ENCODE measurements at places on chromosomes 2 and 18. TPM values are rescaled to one million over a fixed set of nuclear protein-coding genes. Genes with fewer than 3 reads are reported as not detected.

DNA sequence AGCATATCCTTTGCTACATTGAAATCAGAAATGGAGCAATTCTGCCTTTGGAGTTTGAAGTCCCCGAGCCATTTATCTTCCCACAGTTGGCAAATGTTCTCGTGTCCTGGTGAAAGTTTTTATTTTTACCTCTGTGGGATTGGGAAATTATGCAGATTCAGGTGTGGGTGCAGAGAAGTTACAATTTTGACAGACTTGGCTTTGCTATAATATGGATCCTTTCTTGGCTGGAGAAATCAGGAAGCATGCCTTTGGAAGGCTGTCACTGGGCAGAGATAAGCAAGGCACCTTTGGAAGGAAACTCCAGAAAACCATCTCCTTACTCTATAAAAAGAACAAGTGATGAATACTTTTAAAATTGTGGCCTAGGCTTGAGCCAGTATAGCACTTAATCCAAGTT lies 278.3 kb downstream of the SETBP1 start:
- DNase-seq: no peak

GRCh38 chr2:109430329-109430636 lies 183.5 kb downstream of the SEPTIN10 start:
- no peak for DNase-seq

GRCh38 chr2:231646476-231646875 lies 53.8 kb downstream of the TEX44 start:
- DNase-seq: no peak

CD207 gene
- not detected for total RNA-seq

DNA sequence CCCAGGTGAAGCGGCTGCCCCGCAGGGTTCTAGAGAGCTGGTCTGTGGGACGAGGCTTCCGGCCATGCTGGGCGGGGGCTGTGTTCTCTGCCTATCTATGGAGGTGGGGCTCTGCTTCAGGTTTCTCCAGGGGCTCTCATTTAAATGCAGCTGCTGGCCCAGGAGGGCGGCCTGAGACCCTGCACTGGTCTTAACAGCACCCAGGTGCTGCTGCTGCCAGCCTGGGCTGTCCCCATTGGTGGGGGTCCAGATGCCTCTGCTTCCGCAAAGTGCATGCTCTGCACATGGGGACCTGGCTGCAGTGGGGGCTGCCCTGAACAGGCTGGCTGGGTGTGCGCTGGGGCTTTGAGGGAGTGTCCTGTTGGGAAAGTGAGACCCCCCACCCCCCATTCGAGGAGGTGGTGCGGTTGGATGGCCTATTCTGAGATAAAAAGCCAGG lies 29.7 kb upstream of the ALLC start:
- peak; percentile 67 for DNase-seq

DNA sequence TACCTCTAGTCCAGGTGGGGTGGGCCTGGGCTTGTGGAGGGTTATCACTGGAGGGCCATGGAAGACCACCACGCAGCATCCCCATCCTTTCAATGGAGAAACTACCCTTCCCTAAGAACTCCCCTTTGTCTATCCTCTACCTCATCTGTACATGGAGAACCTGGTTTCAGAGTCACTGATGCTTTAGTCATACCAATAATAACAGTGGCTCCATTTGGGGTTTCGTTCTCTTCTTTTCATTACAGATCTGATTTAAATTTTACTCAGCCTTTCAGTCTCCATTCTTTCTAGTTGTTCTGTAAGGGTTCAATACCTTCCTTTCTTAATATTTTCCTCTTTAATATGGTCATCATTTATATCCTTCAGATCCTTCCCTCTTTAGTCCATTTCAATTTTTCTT lies 54.6 kb upstream of the ZFP36L2 start:
- no peak for DNase-seq

PFN4 gene
- total RNA-seq: not detected

DNA sequence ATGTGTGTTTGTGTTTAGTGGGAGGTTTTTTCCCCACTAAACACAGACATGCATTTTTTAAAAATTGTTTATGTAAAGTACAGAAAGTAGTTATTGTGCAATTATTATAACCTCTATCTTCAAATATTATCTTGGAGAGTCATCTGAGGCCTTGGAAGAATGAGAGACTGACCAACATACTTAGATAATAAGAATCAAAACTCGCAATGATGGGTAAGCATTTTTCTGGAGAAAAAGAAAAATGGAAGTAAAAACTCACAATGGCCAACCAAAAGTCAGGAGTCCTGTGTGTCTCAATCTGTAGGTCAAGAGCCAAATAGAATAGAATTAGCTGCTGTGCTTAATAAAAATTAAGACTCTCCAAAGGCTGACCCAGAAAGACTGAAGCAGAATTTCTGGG lies 43.0 kb downstream of the MEMO1 start:
- no peak for DNase-seq

- no peak for DNase-seq
Measured at GRCh38 chr2:178514664-178515063, 34.4 kb downstream of the PLEKHA3 start.

GRCh38 chr2:37748541-37748940 lies 77.1 kb upstream of the CDC42EP3 start:
- no peak for DNase-seq

LPIN1 gene
- total RNA-seq: 32.1 TPM

DNA sequence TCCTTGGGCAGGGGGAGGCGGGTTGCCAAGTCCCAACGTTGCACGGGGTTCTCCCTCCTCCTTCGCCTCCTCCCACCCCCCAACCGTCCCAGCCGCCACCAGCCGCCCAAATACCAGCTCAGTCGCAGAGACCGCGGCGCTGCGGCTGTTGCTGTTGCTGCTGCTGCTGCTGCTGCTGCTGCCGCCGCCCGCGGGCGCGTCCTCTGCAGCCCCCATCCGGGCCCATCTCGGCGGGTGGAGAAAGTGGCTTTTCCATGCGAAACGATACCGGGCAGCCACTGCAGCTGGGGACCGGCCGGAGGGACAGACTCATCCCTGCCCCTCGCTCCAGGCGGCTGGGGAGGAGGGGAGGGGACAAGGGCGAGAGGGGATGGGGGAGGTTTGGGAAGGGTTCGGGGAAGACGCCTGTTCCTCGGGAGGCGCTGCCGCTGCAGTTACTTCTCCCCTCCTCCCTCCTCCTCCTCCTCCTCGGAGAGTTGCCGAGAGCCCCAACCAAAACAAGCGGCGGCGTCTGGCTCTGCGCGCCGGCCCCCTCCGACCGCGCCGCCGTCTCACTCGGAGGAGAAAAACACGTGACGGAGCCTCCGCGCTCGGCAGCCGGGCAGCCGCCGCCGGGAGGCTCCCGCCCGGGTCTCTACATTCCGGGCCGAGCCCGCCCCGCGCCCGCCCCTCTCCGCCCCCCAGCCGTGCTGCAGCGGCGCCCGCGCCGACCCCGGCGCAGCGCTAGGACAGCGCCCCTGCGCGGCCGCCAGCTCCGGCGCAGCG lies at the start of gene IRS1:
TSS of gene IRS1 (minus strand) at position 610 of the 765 bp plus-strand sequence. CDS start 1,082 bp downstream, outside the sequence.
- peak; percentile 90 for DNase-seq

DNA sequence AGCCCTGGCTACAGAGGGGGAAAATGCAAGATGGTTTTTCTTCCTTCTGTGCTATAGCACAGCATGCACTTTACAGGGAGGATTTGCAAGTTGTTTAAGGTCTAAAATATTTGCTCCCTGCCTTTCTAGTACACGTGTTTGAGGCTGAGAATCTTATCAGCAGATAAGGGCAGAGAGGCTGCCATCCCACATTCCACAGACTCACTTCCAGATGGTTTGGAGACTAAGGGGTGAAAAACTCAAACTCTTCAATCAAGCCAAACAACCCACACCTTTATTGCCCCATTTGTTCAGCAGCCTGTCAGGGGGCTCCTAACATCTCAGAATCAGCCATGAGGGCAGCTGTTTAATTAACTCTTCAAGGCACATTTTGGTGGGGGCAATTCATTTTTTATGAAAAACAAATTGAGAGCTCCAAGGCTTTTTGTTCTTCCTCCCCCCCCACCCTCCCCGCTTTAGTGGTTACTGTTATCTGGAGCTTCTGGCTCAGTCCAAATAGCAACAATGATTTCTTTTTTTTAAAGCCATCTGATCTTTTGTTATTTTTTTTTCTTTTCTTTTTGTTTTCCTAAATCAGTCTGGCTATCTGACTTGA lies 242.6 kb upstream of the NT5C1B start:
- DNase-seq: no peak

DNA sequence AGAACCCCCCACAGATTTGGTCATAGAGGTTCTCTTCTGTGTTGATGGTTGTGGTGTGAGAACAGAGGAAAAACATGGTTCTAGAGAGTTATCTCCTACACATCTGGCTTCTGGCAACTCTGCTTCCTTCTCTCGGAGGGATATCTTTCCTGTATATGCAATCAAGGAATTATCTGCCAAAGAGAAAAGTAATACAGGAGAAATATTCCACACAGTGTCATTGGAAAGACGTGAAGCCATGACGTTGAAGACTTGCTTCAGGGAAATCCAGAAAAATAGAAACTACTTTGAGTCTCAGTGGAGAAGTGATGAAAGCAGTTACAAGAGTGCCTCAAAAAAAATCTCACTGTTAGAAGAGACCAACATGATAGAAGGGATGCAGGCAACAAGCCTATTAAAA lies 78.5 kb downstream of the RAB31 start:
- no peak for DNase-seq

SCG2 gene
- not detected for total RNA-seq

- DNase-seq: no peak
Measured at GRCh38 chr2:140643761-140644187, 1487.0 kb downstream of the LRP1B start.

DNA sequence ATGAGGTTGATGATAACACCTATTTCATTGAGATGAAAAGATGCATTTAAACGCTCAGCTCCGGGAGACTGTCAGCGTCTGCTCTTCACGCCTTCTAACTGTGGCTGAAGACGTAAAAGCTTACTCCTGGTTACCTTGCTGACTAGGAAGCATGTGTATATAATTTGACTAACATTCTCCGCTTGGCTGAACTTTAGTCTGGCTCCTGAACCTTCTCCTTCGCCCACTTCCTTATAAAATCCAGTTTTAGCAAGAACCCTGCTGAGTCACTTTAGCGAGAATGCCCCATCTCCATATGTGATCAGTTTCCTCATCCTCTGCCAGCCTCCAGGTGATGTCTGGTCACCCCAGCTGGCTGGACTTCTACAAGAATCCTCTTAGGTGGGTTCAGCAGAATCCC lies 12.7 kb upstream of the CREG2 start:
- DNase-seq: no peak

- DNase-seq: no peak
Measured at GRCh38 chr2:221001381-221001801, 570.7 kb downstream of the EPHA4 start.

Data from spleen (tissue), 13 donors.